CD4-positive, alpha-beta T cell treated with Interleukin-6 for 4 hours (primary cell): ENCODE measurements at places on chromosomes 12 and 14.
A peak's percentile ranks its signal among the peaks of the same experiment; 100 is the strongest.

DNA sequence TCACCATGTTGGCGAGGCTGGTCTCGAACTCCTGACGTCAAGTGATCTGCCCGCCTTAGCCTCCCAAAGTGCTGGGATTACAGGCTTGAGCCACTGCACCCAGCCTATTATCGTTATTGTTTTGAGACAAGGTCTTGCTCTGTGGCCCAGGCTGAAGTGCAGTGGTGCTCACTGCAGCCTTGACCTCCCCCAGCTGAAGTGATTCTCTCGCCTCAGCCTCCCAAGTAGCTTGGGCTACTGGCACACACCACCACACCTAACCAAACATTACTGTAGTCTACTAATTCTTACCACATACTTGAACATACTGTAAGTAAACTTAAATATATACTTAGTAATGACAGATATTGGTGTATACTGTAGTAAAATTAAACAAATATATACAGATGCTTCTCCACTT lies 4.5 kb upstream of the CDCA4 start:
- DNase-seq = no peak

DNA sequence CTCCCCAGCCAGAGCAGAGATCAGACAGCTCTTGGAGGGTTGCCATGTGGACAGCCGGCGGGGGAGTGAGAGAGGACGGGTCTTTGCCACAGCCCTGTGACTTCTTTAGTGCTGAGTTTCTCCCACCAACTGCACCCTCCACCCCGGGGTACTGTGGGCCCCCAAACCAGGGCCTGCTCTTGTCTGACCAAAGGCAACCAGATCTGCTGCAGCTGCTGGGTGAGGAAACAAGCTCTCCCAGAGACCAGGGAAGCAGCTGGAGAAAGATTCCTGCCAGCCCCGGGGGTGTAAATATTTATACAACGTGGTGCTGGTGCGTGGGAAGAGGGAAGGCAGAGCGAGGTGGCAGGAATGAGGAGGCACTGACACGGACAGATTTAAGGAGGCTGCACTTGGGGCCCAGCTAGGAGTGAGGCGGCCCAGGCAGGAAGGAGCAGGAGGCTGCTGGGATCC lies 14.3 kb upstream of the ZFP36L1 start:
- peak; percentile 59 for DNase-seq

DNA sequence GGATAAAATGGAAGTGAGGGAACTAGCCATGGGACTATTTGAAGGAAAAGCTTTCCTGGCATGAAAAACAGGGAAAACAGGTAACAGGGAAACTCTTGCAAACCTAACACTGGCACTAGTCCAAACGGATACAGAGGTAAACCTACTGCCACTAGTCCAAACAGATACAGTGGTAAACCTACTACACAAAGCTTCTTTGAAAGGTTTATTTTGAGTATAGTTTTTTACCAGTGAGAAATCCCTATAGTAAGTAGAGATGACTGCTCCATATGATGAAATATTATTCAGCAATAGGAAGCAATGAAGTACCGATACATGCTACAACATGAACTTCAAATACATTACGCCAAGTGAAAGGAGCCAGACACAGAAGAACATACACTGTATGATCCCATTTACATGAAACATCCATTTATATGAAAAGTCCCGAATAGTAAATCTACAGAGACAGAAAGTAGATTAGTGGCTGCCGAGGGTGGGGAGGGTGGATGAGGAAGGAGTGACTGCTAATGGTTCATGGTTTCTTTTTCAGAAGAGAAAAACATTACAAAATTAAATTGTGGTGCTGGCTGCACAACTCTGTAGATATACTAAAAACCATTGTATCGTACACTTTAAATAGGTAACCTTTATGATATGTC lies 25.5 kb downstream of the SPTLC2 start:
- no peak for DNase-seq

GRCh38 chr12:96244826-96245225 lies 50.7 kb downstream of the ELK3 start:
- no peak for DNase-seq

DNA sequence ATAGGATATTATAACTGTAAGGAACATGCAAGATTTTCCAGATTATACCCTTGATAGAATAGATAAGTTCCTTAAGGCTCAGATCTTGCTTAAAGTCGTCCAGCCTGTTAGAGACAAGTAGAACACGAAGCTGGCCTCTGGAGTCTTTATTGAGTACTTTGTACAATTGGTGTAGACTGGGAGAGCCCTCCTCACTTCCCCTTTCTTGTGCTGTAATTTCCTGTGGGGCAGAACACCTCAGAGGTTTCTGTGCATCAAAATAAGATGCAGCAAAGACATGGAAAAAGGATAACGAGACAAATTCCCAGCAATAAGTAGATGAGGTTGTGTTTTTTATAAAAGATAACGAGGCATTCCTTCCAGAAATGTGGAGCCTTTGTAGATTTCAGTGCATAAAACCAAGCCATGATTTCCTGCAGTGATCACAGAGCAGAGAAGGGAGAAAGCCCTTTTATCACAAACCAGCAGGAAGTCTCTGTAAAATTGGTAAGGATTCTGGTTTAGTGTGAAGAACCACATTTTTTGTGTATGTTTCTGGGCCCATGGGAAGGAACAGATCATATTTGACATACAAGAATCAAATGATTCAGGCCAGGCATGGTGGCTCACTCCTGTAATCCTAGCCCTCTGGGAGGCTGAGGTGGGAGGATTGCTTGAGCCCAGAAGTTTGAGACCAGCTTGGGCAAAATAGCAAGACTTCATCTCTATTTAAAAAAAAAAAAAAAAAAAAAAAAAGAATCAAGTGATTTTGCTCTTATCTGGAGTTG lies 18.0 kb downstream of the GPRC5A start:
- DNase-seq = no peak

DNA sequence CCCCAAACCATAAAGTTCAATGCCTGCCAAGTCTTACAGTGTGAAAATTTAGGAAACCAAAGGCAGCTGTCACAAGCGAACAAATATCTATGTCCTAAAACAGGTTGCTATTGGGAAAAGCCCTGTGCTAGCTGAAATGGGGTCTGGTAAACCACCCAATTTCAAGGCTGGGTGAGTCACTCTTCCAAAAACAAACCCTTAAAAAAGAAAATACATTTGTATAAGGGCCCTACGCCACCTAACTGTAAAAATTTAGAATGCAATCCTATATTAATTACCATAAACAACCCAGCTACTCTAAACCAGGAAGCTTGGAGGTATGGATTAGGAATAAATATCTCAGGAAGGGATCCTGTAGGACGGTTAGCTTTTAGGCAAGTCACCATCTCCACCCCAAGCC lies 32.1 kb downstream of the PRMT8 start:
- no peak for DNase-seq
